Thoracic aorta (tissue), 2 donors: ENCODE measurements at places on chromosomes 13 and 19. TPM values are rescaled to one million over a fixed set of nuclear protein-coding genes. Genes with fewer than 3 reads are reported as not detected.

Gene GDF15
- 25.5 TPM for total RNA-seq

Gene UNC13A
- total RNA-seq: 2.1 TPM

Gene ETV2
- not detected for total RNA-seq

Gene KANK3
- total RNA-seq: 13.0 TPM

Gene SLC7A9
- total RNA-seq: 0.56 TPM

Gene LAIR1
- 31.2 TPM for total RNA-seq

Gene LILRA5
- total RNA-seq: 12.2 TPM

Gene ZNF808
- 24.5 TPM for total RNA-seq

Gene CBARP
- total RNA-seq: 0.27 TPM

Gene MIPEP
- 12.0 TPM for total RNA-seq

Gene IQCN
- 29.2 TPM for total RNA-seq

Gene ZNF888
- total RNA-seq: 2.6 TPM

Gene ITGBL1
- total RNA-seq: 179 TPM

Gene MAB21L1
- total RNA-seq: 1.1 TPM

Gene NFILZ
- total RNA-seq: not detected

Gene ONECUT3
- total RNA-seq: not detected

Gene PIAS4
- 10.2 TPM for total RNA-seq

Gene ZNF626
- 22.9 TPM for total RNA-seq

Gene PEAK3
- 3.0 TPM for total RNA-seq

Gene ILF3
- total RNA-seq: 114 TPM

Gene SPRED3
- 16.4 TPM for total RNA-seq

Gene F2RL3
- total RNA-seq: 5.4 TPM

Gene PRTN3
- not detected for total RNA-seq

Gene C13orf42
- total RNA-seq: not detected

Gene B9D2
- total RNA-seq: 1.2 TPM

Gene ZNF724
- total RNA-seq: not detected

Gene ACER1
- not detected for total RNA-seq

Gene AMER2
- not detected for total RNA-seq

Gene PRODH2
- total RNA-seq: not detected

Gene TUBA3C
- not detected for total RNA-seq

Gene FBXO17
- total RNA-seq: 29.6 TPM

Gene FCGBP
- total RNA-seq: 120 TPM

Gene LGALS14
- not detected for total RNA-seq

Gene C19orf73
- not detected for total RNA-seq

Gene LHB
- total RNA-seq: not detected

Gene URAD
- total RNA-seq: not detected

Gene REEP6
- total RNA-seq: 0.35 TPM

Gene ZNF599
- 6.4 TPM for total RNA-seq
